Endothelial cell (in vitro differentiated cells): ENCODE measurements at places on chromosomes 5 and 9.

DNA sequence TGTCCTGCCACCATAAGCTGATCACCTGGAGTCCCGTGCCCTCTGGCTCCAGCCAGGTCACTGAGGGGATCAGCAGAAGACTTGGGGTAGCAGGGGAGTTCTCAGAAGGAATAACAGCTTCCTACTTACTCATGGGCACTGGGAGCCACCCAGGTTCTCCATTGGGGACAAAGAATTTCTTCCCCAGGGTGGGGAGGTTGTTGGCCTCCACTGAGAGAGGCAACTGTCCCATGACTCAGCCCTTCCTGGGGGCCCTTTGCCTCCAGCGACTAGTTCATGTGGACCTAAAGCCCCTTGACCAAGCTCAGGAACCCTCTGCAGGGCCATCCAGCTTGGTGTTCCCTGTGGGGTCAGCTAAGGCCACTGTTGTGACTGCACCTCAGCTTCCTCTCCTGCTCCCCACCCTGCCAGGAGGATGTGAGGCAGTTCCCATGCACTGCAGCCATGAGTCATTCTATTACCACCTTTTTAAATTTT is 175.0 kb downstream of the AUH start:
- no peak for DNase-seq

DNA sequence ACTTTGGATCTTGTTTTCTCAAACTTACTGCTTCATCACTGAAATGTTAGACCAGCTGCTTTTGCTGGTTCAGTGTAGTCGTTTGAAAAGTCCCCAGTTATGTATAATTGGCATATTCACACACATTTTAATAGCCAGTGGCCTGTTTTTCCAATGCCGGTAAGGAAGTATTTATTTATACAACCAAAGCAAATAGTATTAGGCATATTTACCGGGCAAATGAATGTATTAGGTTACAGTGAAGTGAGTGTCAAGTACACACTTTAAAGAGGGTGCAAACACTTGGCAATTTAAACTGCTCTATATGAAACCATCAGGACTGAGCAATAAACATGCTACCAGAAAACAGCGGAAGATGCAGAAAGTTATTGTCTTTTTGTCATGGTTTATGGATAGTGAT is 242.9 kb downstream of the MCTP1 start:
- no peak for DNase-seq

DNA sequence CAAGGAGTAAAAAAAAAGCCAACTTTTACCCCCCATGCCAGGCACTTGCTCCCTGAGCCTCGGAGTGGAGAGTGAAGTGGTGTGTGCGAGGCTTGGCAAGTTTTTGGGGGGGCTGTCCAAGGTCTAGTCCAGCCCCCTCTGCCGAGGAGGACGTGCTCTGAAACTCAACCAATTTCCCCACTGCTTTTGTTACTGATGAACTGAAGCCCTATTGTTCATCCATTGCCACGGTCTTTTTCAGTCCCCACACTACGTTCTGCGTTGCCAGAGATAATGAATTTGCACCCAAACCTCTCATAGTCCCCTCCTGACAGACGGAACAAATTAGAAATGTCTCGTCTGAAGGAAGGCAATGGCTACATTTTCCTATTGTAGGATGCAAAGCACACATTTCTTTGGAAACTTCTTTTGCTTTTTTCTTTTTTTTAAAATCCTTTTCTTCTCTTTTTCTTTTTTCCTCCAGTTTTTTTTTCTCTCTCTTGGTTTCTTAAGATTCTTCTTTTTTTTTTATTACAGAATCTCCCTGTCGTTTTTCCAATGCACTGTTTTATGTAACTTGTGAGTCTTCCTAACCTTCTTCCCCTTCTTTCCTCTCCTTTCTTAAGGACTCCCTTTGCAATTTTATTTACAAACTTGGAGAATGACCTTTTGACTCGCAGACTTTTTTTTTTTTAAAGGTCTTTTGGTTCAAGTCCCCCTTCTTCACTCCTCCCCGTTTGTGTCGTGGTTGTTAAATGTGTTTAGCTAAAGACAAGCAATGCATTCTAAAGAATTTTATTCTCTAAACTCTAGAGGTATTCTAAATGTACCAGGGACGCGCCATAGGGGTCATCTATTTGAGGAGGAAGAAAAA is 209.5 kb downstream of the MEF2C start:
- DNase-seq = no peak

DNA sequence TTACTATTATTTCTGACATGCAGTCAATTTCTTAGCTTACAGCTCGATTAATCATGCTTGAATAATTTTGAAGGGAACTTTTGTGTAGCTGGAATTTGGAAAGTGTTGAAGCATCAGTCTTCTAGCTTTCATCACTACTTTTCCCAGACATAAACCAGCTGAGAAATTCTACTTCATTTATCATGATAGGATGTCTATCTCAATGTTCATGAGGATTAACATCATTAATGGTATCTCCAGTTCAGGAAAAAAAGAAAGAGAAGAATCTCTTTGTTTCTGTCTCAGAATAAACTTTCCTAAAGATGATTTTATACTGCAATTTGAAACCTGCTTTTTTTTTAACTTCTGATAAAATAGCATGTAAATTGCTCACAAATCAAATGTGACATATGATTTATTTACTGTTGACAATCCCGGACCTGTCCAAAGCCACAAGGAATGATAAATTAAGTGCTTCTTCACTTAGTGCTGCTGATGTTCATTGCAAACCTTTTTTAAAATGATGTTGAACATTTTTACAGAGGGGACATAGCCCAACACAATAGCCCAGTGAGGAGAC is 412.1 kb upstream of the CLINT1 start:
- no peak for DNase-seq

GRCh38 chr5:125696762-125697161 is 726.4 kb upstream of the GRAMD2B start:
- no peak for DNase-seq
